ENCODE measurements at places on chromosomes 7 and 10. TPM values are rescaled to one million over a fixed set of nuclear protein-coding genes. Genes with fewer than 3 reads are reported as not detected.

The EXOSC1 gene
- 29.9 TPM for total RNA-seq

The PNLIP gene
- not detected for total RNA-seq

The TAC1 gene
- total RNA-seq = not detected

The LIPK gene
- not detected for total RNA-seq

The CHN2 gene
- 0.36 TPM for total RNA-seq

The DPY19L1 gene
- 40.1 TPM for total RNA-seq

The SRI gene
- 65.6 TPM for total RNA-seq

The WNT16 gene
- 5.7 TPM for total RNA-seq

The RPEL1 gene
- not detected for total RNA-seq

The RELN gene
- total RNA-seq = 0.16 TPM

The PLA2G12B gene
- total RNA-seq = not detected

The AMPH gene
- total RNA-seq = 22.6 TPM

The RHOBTB1 gene
- total RNA-seq = 45.3 TPM

The CTNNA3 gene
- under 0.01 TPM for total RNA-seq

The FAM24B gene
- 1.9 TPM for total RNA-seq

The DIP2C gene
- 23.0 TPM for total RNA-seq

The ASAH2B gene
- total RNA-seq = 2.9 TPM

The PIK3CG gene
- not detected for total RNA-seq

The PKD1L1 gene
- 0.12 TPM for total RNA-seq

The TSPAN12 gene
- total RNA-seq = 1.1 TPM

The PPRC1 gene
- total RNA-seq = 35.5 TPM

The MYOF gene
- 651 TPM for total RNA-seq

The WDR86 gene
- total RNA-seq = 0.24 TPM

The OR6V1 gene
- total RNA-seq = not detected

The MYO1G gene
- total RNA-seq = 0.12 TPM

The GBX1 gene
- total RNA-seq = not detected

The ZCCHC24 gene
- total RNA-seq = 101 TPM

The NUDT5 gene
- total RNA-seq = 32.7 TPM

The MYOZ1 gene
- total RNA-seq = 0.12 TPM

The FKBP6 gene
- total RNA-seq = not detected

The OPN4 gene
- total RNA-seq = not detected

The C10orf105 gene
- total RNA-seq = 1.2 TPM

The MKX gene
- 23.7 TPM for total RNA-seq

The ANKRD30A gene
- total RNA-seq = not detected

The KCNH2 gene
- not detected for total RNA-seq

The CFAP69 gene
- total RNA-seq = 6.1 TPM

The ZNF425 gene
- total RNA-seq = 2.6 TPM

The MEIG1 gene
- total RNA-seq = not detected

The CLIP2 gene
- total RNA-seq = 50.5 TPM

The GRID1 gene
- total RNA-seq = 0.97 TPM

The DENND2A gene
- 61.8 TPM for total RNA-seq
